ENCODE measurements at places on chromosomes 11 and 22. TPM values are rescaled to one million over a fixed set of nuclear protein-coding genes. Genes with fewer than 3 reads are reported as not detected.

ALDH3B1 gene
- 34.4 TPM for total RNA-seq

OR5B3 gene
- total RNA-seq: not detected

EFCAB6 gene
- 1.5 TPM for total RNA-seq

CCDC88B gene
- total RNA-seq: 1.3 TPM

ART5 gene
- total RNA-seq: not detected

MYEOV gene
- 2.9 TPM for total RNA-seq

GP1BB gene
- 1.8 TPM for total RNA-seq

FAM180B gene
- not detected for total RNA-seq

CST6 gene
- total RNA-seq: 0.51 TPM

SYT13 gene
- not detected for total RNA-seq

BCO2 gene
- total RNA-seq: 12.2 TPM

HTR3A gene
- not detected for total RNA-seq
